ELR (cell line): ENCODE measurements at places on chromosomes 6 and 20.

- no peak for DNase-seq
Observed at GRCh38 chr6:53813801-53814200, 19.0 kb downstream of the LRRC1 start.

- peak; percentile 93 for DNase-seq
Observed at GRCh38 chr20:36483919-36484808, 57.2 kb upstream of the MYL9 start.

- DNase-seq: no peak
Observed at GRCh38 chr6:22361576-22361975, 64.7 kb upstream of the PRL start.

GRCh38 chr20:59850018-59850641 is 83.3 kb downstream of the SYCP2 start:
- peak; percentile 50 for DNase-seq

- peak; percentile 73 for DNase-seq
Observed at GRCh38 chr20:50533061-50533460, 22.9 kb downstream of the PTPN1 start.

GRCh38 chr6:73985891-73986290 is 289.9 kb downstream of the CD109 start:
- peak; percentile 25 for DNase-seq

DNA sequence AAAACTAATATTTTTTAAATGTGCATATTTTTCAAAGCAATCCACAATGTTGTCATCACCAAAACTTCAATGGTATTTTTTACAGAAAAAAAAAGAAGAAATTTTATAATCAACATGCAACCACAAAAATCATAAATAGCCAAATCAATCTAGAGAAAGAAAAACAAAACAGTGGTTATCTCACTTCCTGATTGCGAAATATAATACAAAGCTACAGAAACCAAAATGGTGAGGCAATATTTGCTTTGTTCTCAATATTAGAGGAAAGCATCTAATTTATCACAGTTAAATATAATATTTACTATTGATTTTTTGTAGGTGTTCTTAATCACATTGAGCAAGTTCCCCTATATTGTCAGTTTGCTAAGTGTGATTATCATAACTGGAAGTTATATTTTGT is 720.7 kb upstream of the ADGRB3 start:
- no peak for DNase-seq

DNA sequence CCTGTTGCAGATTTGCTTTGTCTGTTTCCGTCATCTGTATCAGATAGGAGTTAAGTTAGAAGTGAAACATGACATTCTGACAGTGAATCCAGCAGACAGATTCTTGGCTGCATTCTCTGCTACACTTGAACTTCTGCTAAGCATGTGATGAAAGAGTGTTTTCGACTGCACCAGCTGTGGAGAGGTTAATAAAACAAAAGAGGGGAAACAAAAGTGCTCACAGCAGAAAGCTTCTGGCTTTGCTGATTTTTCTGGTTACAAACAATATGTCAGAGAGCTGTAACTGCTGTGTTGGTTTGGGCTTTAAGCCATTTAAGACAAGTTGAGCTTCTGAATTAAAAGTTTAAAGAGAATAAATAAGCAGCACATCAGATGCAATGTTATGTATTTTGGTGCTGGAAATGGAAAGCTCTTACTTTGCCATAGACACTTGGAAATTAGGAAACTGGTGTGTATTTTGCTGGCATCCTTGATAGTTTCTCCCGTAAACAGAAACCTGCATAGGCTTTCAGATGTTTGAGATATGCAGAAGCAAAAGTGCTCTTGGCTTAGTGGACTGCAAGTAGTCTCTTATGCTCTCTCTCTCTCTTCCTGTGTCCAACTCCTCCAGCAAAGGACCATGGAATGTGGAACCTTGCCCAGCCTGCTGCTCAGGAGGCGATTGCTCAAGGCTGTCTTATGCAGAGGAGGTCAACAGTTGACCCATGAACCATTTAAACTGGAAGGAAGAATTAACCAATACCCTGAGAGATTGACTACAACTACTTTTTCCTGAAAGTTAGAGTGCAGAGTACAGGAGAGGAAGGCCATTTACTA is 104.9 kb downstream of the RPS12 start:
- peak; percentile 86 for DNase-seq

DNA sequence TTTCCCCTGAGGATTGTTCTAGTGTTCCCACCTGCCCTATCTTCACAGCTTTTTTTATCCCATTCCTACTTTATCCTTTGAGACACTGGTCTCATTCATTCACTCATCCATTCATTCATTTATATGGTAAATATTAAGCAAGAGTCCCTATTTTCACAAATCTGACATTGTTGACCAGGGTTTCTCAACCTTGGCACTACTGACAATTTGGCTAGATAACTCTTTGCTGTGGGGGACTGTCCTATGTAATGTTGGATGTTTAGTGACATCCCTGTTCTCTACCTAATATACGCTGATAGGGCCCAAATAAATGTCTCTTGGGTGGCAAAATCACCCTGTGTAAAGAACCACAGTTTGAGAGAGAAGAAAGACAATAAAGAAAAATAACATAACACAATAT is 345.0 kb downstream of the GRIK2 start:
- no peak for DNase-seq

GRCh38 chr6:143160015-143160414 is 99.3 kb downstream of the AIG1 start:
- peak; percentile 74 for DNase-seq

GRCh38 chr6:2072453-2072852 is 173.0 kb downstream of the GMDS start:
- DNase-seq: no peak

DNA sequence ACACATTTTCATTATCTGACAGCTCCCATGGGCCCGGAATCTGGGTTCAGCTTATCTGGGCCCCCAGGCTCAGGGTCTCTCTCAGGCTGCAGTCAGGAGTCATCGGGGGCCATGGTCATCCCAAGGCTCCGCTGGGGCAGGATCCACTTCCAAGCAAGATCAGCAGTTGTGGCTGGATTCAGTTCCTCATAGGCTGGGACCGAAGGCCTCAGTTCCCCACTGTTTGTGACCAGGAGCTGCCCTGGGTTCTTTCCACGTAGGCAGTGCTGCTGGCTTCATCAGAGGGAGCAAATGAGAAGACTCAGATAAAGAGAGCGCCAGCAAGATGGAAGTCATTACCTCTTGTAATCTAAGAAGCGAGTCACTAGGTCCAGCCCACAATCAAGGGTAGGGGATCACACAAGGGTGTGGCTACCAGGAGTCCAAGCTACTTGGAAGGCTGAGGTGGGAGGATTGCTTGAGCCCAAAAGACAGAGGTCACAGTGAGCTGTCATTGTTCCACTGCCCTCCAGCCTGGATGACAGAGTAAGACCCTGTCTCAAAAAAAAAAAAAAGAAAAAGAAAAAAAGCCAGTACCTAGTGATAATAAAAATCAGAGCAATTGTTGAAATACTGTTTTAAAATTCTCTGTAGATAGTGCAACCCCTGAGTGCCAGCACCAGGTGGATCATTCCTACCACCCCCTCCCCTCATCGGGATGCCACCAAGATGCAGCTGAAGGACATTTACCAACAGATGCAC is 162.7 kb downstream of the NFATC2 start:
- DNase-seq: no peak

- DNase-seq: no peak
Observed at GRCh38 chr6:134098276-134098675, 45.9 kb upstream of the SLC2A12 start.

DNA sequence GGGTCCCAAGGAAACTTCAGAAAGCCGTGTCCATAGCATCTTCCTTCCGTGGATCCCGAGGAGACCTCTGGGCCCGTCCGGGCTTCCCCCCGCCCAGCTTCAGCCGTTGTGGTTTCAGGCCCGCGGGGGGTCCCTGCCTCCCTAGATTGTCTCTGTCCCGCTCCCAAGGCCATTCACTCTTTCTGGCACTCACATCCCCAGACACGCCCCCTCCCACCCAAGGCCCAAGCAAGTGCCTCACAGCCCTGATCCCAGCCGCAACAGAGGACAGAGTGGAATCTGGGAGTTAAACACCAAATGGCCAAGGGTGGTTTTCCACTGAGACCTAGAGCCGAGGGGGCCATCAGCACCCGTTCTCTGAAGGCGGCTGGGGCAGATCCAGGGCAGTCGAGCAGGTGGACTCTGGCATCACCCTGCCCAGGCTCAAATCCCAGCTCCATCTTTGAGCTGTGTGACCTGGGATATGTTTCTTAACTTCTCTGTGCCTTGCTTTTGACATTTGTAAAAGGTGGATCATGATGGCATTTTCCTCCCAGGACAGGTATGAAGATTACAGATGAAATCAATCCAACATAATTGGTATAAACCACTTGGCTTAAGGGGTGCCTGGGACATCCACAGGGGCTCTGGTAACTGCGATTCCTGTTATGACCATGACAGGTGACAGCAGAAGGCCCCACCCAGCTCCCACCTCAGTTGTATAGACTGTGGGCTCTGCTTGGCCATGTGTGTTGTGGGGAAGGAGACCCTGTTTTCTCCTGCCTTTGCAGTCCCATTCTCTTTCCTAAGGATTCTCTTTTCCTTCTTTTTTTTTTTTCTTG is 48.1 kb downstream of the CTCFL start:
- no peak for DNase-seq

- no peak for DNase-seq
Observed at GRCh38 chr6:73782911-73783310, 86.9 kb downstream of the CD109 start.

- DNase-seq: peak; percentile 38
Observed at GRCh38 chr6:165967810-165968407, 199.7 kb downstream of the TBXT start.

- DNase-seq: no peak
Observed at GRCh38 chr20:42795111-42795695, 394.5 kb downstream of the PTPRT start.

- DNase-seq: no peak
Observed at GRCh38 chr6:116030770-116031169, 29.9 kb downstream of the FRK start.

- peak; percentile 16 for DNase-seq
Observed at GRCh38 chr20:10632721-10633509, 40.9 kb downstream of the JAG1 start.

DNA sequence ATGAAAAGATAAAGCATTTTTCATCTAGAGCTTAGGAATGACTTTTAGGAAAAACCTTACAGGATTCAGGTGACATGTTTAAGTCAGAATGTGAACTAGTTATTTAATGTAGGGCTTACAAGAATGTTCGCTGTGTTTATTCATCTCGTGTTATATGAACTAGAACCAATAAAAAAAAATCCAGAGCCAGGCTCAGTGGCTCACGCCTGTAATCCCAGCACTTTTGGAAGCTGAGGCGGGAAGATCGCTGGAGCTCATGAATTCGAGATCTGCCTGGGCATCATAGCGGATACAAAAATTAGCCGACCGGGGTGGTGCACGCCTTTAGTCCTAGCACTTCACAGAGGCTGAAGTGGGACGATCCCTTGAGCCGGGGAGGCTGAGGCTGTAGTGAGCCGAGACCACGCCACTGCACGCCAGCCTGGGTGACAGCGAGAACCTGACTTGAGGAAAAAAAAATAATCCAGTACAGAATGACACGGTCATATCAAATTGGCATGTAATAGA is 46.3 kb downstream of the OR2B2 start:
- DNase-seq: peak; percentile 82

- no peak for DNase-seq
Observed at GRCh38 chr20:57656252-57656820, 36.1 kb upstream of the ZBP1 start.

GRCh38 chr20:35088231-35089145 is 4.1 kb downstream of the TRPC4AP start:
- DNase-seq: no peak

- no peak for DNase-seq
Observed at GRCh38 chr20:56943946-56944945, 315.1 kb downstream of the TFAP2C start.

GRCh38 chr20:1357921-1358671 is 29.2 kb upstream of the SDCBP2 start:
- peak; percentile 71 for DNase-seq

DNA sequence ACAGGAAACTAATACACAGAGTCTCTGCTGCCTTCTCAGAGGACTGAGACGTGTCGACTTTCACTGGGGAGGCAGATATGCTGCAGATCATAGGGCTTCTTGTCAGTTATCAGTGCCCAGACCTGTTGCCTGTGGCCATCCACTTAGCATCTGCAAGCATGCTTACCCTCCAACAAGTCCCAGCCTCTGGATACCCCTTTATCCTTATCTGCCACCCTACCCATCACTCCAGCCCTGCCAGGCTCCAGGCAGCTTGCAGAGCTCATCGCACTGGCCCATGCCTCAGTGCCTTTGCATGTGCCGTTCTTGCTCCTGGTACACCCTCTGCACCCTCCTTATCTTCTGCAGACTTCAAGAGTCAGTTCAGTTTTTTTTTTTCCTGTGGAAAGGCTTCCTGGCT is 119.2 kb downstream of the TOX2 start:
- no peak for DNase-seq

- DNase-seq: no peak
Observed at GRCh38 chr6:28757429-28758045, 166.2 kb downstream of the TRIM27 start.

GRCh38 chr20:6802227-6802626 is 34.7 kb downstream of the BMP2 start:
- DNase-seq: no peak

DNA sequence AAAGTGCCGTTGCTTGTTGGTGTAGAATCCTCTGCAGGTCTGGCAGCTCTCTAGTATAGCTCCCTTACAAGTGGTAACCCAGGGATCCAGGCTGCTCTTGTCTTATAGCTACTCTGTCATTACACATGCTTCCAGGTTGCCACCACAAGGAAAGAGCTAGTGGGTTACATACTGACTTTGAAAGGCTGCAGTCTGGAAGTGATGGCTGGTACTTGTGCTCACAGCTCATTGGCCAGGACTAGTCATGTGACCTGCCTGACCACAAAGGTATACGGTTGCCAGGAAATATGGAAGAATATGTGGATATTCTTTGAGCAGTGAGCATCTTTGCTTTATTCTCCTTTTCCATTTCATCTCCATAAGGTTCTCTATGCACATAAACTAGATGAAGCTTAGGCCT is 46.0 kb downstream of the RREB1 start:
- no peak for DNase-seq

DNA sequence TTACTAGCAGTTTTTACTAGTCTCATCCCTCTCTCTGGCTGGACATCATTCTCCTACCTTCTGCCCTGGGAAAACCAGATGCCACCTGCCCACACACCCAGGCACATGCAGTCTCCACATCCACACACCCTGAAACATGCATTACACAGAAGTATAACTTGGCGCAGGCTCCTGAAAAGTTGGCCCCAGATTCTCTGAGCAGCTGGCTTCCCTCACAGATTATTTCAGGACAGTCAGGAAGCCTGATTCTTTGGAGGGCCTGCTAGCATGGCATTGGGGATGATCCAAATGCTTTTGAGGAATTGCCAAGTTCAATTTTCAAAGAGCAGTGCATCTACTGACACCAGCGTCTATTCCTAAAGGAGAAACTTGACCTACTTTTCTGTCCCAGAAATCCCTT is 27.8 kb upstream of the KIF16B start:
- DNase-seq: no peak

GRCh38 chr6:141041596-141042087 is 1091.1 kb upstream of the GJE1 start:
- DNase-seq: no peak

GRCh38 chr6:161215193-161215592 is 58.7 kb downstream of the AGPAT4 start:
- DNase-seq: peak; percentile 92
